ENCODE measurements at places on chromosomes 2 and 18. TPM values are rescaled to one million over a fixed set of nuclear protein-coding genes. Genes with fewer than 3 reads are reported as not detected.
A peak's percentile ranks its signal among the peaks of the same experiment; 100 is the strongest.

DNA sequence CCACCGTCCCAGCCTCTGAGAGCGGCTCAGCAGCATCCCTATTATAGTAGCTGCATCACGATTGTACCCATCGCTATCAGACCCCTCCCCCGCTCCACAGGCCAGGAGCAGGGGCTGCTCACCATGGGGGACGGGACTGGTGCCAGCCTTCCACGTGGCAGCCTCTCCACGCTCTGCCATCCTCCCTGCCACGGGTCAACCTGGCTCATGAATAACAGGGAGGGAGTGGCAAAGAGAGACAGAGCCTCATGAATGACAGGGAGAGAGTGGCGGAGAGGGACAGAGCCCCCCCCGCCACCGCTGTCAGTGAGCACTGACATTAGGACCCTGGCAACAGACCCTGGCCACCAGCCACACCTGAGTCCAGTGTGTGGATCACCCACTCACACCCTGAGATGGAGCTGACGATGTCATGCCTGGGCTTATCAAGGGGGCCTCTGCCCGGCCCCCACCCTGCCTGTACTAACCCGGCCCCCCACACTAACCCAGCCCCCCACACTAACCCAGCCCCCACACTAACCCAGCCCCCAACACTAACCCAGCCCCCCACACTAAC, 16.9 kb downstream of the CROCC2 start:
- no peak overlapping the region for H3K27ac ChIP-seq
- H3K4me3 ChIP-seq = no peak overlapping the region
- no peaks in the 10 kb centered on the region for H3K36me3 ChIP-seq
- no peaks in the 10 kb centered on the region for H3K4me1 ChIP-seq
- no peaks in the 10 kb centered on the region for H3K27me3 ChIP-seq
- DNase-seq = peak; percentile 12

DNA sequence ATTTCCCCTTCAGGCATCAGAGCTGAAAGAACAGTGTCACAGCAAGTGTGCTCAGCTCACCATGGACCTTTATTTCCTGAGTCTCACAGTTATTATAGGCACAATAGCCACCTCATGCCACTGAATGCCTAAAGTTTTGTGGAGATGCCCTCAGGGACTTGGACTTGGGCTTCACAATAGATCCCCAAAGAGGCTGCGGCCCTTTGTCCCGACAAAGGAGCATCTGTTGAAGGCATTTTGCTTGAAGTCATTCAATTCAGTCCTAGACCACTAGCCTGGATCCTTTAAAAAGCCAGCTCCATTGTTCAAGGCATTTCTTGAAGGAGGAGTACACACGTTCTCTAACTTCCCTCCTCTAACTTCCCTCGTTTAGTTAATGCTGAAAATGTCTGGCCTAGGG, 125.4 kb downstream of the DCC start:
- H3K4me1 ChIP-seq = no peaks in the 10 kb centered on the region
- H3K27me3 ChIP-seq = no peaks in the 10 kb centered on the region
- H3K27ac ChIP-seq = no peak overlapping the region
- H3K4me3 ChIP-seq = no peak overlapping the region
- DNase-seq = no peak

DNA sequence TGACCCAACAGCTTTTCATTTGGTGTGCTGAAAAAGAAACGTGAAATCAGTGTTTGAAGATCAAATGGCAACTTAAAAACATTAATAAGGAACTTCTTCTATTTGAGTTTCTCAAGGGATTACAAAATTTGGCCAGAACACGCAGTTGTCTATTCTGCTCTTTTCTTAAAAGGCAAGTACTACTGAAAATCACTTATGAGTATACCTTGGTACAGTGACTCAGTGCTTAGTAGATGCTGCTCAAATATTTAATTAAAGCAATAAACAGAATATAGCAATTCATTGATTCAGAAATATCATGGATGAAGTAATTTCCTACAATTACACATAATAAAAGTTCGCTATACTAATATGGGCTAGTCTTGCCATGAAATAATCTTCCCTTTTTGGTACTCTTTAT, 38.2 kb upstream of the MCM6 start:
- no peak overlapping the region for H3K27ac ChIP-seq
- H3K4me1 ChIP-seq = no peaks in the 10 kb centered on the region
- H3K27me3 ChIP-seq = no peaks in the 10 kb centered on the region
- H3K36me3 ChIP-seq = no peaks in the 10 kb centered on the region

DNA sequence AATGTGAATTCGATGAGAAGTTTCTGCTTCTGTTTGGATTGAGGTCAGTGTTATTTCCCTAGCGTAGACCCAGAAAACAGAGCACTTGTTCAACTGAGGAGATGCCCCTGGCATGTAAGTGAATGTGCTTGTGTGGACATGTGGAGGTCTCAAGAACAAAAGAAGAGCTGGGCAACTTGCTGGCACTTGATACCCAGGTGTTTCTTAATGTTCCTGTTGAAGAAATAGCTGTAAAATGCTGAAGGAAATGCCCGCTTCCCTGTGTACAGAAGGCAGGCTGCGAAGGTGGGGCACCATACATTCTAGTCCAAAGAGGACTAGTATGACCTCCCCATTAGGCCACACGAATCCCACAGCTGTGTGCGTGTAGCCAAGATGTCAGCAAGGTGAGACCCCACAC, 9.8 kb upstream of the LBH start:
- no peak for DNase-seq
- no peaks in the 10 kb centered on the region for H3K27me3 ChIP-seq
- no peak overlapping the region for H3K4me3 ChIP-seq
- H3K4me1 ChIP-seq = no peaks in the 10 kb centered on the region
- no peak overlapping the region for H3K27ac ChIP-seq

- H3K27me3 ChIP-seq = no peaks in the 10 kb centered on the region
- no peak overlapping the region for H3K27ac ChIP-seq
- no peaks in the 10 kb centered on the region for H3K4me1 ChIP-seq
- no peaks in the 10 kb centered on the region for H3K36me3 ChIP-seq
Measured at GRCh38 chr2:8469709-8470493, 212.0 kb upstream of the ID2 start.

The WDR35 gene
- 45.0 TPM for total RNA-seq

The EPB41L3 gene
- total RNA-seq = 111 TPM

The TRAF3IP1 gene
- total RNA-seq = 15.4 TPM

The ADD2 gene
- 4.7 TPM for total RNA-seq

The RTP5 gene
- total RNA-seq = not detected
